Fibroblast of skin of right biceps (primary cell): ENCODE measurements at places on chromosomes 3 and 15.

GRCh38 chr15:50944672-50945071 lies 36.2 kb downstream of the AP4E1 start:
- peak; percentile 40 for DNase-seq

- DNase-seq: peak; percentile 40
Measured at GRCh38 chr3:73228437-73228836, 167.0 kb downstream of the EBLN2 start.

DNA sequence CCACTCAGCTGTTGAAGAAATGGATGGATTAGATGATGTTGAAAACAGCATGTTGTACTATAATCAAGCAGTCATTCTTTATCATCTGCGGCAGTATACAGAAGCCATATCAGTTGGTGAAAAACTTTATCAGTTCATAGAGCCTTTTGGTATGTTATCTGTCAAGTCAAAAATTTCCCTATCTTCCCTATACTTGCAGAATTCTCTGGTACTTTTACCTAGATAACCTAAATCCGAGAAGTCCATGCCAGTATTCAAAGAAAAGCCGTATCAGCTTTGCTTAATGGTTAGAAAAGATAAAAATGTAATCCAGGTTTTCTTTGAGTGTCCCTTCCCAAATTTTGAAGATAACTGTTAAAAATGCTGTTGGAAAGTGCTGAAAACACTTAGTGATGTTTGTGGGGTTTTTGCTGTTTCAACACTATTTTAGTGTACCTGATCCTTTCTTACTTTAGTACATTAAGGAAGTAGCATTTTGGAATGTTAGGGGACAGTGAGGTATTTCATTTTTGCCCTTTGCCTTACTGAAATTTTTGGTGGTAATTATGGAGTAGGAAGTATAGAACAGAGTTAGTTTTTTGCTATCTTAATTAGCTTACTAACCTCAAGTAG lies 23.8 kb downstream of the CNOT10 start:
- no peak for DNase-seq

- no peak for DNase-seq
Measured at GRCh38 chr3:36364260-36364659, 16.0 kb upstream of the STAC start.

DNA sequence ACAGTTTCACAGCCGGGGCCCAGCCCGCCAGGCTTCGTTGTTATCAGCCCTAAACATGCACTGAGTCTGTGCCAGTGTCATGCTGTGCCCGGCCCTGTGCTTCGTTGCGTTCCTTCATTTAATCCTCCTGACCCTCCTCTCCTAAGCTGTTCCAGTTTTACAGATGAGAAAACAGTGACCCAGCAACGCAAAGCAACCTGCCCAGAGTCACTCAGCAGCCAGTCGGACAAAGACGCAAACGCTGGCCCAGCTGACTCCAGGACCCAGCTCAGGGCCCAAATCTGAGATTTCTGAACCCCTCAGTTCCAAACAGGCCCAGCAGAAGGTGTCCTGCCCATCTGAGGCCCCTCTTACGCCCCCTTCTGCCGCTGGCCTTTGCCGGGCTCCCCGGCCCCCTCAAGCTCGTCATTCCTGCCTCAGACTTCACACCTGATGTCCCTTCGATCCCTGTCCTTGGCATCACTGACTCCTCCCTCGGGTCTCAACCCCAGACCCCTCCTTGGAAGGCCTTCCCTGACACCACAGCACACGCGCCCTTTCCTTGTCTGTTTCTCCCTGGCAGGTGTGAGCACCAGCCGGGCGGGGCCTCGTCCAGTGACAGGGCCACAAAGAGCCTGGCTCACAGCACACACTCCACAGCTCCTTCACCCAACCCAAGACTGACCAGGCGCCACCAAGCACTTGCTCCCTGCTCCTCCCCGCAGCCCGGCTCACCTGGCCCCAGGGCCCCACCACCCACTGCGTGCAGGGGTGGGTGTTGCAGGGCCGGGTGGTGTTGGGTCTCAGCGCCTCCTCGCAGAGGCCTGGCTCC lies 48.1 kb downstream of the ADAMTS7 start:
- DNase-seq: no peak

- DNase-seq: no peak
Measured at GRCh38 chr3:105356396-105356795, 10.3 kb upstream of the ALCAM start.

- DNase-seq: no peak
Measured at GRCh38 chr3:72383230-72383629, 465.0 kb downstream of the SHQ1 start.

DNA sequence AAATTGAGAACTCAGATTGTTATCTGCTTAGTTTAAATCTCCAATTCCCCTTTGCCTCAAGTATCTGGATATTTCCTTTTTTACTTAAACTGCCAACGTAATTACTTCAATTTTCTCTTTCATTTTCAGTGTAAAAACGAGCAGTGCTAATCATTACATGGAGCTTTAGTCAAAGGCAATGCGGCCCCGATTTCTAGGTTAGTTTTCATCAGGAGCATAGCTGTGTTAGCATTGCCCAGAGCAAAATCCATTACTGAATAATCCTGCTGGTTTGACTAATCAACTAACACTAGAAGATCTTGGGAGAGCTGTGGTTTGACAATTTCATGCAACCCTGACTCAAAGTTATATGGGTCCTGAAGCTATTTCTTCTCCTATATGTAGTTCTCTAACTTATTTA lies 46.2 kb downstream of the ZPLD1 start:
- DNase-seq: no peak

GRCh38 chr15:54820098-54820497 lies 376.6 kb downstream of the RSL24D1 start:
- no peak for DNase-seq

- no peak for DNase-seq
Measured at GRCh38 chr3:123947482-123947881, 13.5 kb downstream of the CCDC14 start.

GRCh38 chr15:77670558-77671361 lies 38.0 kb upstream of the LINGO1 start:
- no peak for DNase-seq

GRCh38 chr3:153273217-153273616 lies 111.2 kb downstream of the RAP2B start:
- no peak for DNase-seq

- no peak for DNase-seq
Measured at GRCh38 chr15:93862791-93863190, 368.6 kb upstream of the MCTP2 start.
